Activated naive CD4-positive, alpha-beta T cell treated with anti-CD3 and anti-CD28 coated beads for 36 hours (primary cell): ENCODE measurements at places on chromosomes 11 and 22. TPM values are rescaled to one million over a fixed set of nuclear protein-coding genes. Genes with fewer than 3 reads are reported as not detected.

GRCh38 chr11:127233998-127234397 is 233.4 kb upstream of the KIRREL3 start:
- DNase-seq = no peak

DNA sequence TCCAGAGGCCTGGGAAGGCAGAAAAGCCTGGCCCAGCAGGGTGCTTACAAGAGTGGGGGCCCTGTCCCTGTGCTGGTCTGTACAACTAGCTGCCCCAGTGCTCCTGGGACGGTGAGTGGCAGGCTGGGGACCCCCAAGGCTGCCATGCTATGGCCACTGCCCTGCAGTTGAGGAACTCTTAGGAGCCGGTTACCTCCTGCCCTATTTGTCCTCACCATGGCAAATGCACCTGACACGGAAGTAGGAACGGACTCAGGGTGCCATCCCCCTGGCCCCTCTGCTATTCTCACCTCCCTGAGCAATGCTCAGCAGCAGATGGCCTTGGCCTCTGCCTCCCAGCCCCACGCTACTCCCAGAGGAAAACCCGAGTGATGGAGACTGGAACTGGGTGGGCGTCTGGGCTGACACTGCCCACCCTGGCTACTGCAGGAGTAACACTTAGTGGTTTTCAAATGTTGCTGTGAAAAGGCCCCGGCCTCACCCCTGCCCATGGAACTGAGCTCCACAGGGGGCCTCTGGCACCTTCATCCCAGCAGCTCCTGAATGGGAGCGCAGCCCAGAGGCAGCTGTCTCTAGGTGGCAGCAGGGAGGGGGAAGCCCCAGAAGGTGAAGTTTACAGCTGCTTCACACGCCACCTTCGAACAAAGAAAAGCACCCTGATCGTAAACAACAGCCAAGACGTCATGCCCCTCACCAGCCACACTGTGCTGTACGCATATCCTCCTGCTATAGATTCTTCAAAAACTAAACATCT is 105.3 kb downstream of the CTTN start:
- no peak for DNase-seq

- peak; percentile 61 for DNase-seq
Measured at GRCh38 chr11:123063826-123064657, 2.1 kb upstream of the HSPA8 start.

GRCh38 chr22:19672054-19672776 is 42.1 kb upstream of the SEPTIN5 start:
- no peak for DNase-seq

POU2AF2 gene
- total RNA-seq = not detected
